BJ (cell line): ENCODE measurements at places on chromosomes 12 and 14.

GRCh38 chr14:102574281-102575159, 17.9 kb upstream of the RCOR1 start:
- DNase-seq, result no peak

DNA sequence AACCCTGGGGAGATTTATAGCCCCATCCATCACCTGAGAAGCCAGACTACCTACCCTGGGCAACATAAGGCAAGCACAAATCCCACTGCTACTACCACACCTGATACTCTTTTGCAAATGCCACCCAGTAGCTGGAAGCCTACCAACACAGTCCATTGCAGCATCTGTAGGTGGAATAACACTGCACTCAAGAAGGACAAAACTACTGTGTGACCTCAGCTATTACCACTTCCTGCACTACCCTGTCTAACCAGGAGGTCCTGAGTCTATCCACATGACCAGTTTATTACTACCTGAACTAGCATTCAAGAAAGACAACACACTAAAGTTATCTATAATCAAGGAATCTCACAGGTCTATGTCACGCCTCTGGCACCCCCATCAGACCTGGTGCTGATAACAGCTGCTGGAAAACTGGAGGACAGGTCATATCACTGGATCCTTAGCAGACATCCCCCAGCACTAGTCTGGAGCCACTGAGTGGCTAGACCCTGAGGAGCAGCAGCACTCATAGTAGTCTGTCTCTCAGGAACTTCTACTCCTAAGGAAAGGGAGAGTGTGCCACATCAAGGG, 2.9 kb upstream of the CLEC1A start:
- no peak for DNase-seq

DNA sequence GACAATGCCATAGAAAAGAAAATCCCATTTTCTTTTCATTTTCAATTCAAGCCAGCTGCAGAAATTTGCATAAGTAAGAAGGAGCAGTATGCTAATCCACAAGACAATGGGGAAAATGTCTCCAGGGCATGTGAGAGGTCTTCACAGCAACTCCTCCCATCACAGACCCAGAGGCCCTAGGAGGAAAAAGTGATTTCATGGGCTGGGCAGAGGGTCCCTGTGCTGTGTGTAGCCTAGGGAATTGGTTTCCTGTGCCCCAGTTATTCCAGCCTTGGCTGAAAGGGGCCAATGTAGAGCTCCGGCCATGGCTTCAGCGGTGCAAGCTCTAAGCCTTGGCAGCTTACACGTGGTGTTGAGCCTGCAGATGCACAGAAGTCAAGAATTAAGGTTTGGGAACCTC, 211.4 kb downstream of the CCDC59 start:
- no peak for DNase-seq

GRCh38 chr12:112861284-112861683, 45.5 kb upstream of the OAS1 start:
- DNase-seq, result no peak

- no peak for DNase-seq
Measured at GRCh38 chr14:105206873-105207272, 25.8 kb upstream of the NUDT14 start.

- no peak for DNase-seq
Measured at GRCh38 chr14:74705613-74706500, 7.0 kb downstream of the AREL1 start.

DNA sequence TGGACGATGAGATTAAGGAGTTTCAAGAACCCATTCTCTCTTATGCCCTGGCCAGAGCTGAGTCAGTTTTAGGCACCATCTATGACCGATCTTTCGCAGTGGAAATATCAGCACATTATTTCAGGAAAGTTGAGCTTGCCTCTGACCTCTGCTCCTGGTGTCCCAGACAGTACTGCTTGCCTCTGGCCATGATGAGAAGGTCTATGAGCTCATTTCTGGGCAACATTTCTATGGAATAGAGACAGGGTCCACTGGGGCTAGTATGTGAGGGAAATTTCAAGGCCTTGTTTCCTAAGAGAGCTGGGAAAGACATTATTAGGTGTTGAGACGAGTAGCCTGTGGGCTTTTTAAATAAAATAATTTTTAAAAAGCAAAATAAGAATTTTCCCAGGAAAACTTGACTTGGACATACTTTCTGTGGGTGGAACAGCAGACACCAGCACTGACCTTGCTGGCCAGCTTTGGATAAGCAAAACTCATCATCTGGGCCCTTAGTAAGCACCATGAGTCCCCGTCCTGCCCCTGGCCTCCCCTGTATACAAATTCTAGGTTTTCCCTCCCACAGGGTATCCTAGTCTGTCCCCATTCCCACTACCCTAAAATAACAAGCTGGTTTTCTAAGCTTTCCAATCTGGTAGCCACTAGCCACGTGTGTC, 43.4 kb downstream of the DIO2 start:
- no peak for DNase-seq

DNA sequence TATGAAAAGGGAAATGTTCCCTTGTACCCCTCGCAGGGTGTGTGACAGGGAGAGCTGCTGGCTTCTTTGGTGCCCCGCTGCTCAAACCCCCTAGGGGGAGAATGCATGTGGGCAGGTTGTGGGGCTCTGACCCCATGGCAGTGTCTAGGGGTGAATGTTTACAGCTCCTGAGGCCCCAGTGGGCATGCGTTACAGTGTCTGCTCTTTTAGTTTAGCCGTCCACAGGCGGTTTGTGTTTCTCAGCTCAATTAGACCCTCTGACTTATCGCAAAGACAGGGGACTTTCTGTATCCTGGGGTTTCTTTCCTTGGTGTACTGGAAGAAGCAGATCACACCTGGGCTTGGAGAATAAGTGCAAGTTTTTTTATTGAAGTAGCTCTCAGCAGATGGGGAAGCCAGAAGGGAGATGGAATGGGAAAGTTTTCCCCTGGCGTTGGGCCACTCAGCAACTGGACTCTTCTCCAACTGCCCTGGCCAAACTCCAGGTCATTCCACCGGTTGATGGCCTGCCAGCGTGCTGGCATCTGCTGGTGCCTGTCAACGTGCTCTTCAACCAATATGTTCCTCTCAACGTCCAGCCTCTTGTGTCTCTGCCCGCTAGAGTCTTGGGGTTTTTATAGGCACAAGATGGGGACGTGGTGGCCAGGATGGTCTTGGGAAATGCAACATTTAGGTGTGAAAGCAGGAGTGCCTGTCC, 720.9 kb downstream of the FSCB start:
- DNase-seq, result no peak

DNA sequence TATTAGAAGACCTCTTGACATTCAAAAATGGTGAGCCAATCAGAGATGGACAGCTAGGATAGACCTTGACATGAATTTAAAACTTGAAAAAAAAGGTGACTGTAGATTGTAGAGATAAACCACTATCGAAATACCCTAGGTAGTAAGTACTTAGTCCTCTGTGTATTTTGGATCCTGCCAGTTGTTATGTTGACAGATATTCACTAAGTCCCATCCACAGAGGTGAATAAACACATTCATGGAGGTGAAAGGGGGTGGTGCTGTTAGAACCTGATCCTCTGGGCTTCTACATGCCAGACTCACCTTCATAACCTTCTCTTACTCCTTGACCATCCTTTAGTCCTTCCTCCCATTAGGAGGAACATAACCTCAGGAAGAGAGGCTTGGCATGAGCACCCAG, 72.3 kb downstream of the OTX2 start:
- DNase-seq, result no peak

- DNase-seq, result no peak
Measured at GRCh38 chr12:84875241-84875640, 37.4 kb downstream of the SLC6A15 start.

- no peak for DNase-seq
Measured at GRCh38 chr14:102040153-102040552, 46.7 kb downstream of the HSP90AA1 start.
